ENCODE measurements at places on chromosomes 4 and X. TPM values are rescaled to one million over a fixed set of nuclear protein-coding genes. Genes with fewer than 3 reads are reported as not detected.
A peak's percentile ranks its signal among the peaks of the same experiment; 100 is the strongest.

DNA sequence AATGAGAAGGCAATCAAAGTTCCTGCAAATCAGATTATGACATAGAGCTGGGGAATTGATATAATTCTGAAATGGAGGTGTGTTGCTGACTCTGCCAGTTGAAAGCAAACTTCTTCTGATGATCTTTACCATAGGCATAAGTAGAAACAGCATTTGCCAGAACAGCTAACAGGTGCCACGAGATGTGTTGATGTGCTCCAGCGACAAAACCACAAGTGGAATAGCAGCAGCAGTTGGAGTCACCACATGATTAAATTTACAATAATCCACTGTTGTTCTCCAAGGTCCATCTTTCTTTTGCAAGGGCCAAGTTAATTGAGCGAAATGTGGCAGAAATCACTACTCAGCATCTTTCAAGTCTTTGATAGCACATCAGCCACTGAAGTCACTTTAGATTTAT, 3.7 kb upstream of the OSTC start:
- H3K4me1 ChIP-seq: no peaks in the 10 kb centered on the region
- no peak overlapping the region for H3K27ac ChIP-seq
- H3K36me3 ChIP-seq: no peaks in the 10 kb centered on the region
- DNase-seq: no peak

- H3K4me1 ChIP-seq: peaks cover 13% of the 10 kb centered on the region
- H3K27me3 ChIP-seq: no peaks in the 10 kb centered on the region
- no peak overlapping the region for H3K27ac ChIP-seq
- no peaks in the 10 kb centered on the region for H3K36me3 ChIP-seq
These were observed 6.0 kb upstream of the PDLIM3 start for GRCh38 chr4:185541251-185541727.

- H3K4me3 ChIP-seq: no peak overlapping the region
- H3K27ac ChIP-seq: no peak overlapping the region
- H3K27me3 ChIP-seq: no peaks in the 10 kb centered on the region
- H3K36me3 ChIP-seq: no peaks in the 10 kb centered on the region
- H3K4me1 ChIP-seq: peaks cover 3% of the 10 kb centered on the region
These were observed 41.9 kb upstream of the SOD3 start for GRCh38 chr4:24753519-24753918.

DNA sequence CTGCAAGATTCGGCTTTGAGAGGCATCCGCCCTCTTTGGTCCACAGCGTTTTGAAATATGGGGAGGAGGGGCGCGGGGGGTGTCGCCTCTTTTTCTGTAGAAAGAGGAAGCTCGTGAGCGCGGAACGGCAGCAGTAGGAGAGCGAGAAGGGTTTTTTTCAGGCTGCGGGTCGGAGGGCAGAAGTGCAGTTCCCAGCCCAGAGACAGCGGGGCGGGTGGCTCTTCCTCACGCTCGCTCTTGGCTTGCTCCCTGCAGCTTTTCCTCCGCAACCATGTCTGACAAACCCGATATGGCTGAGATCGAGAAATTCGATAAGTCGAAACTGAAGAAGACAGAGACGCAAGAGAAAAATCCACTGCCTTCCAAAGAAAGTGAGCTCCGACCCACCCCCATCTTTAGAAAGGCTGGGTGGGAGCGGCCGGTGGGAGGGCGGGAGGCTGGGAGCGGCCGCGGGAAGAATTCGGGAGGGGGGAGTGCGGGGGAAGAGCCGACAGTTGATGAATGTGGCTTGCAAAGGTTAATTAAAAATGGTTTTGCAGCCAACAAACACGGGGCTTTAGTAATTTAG, 1.2 kb downstream of the TMSB4X start:
- H3K4me1 ChIP-seq: peaks cover 1% of the 10 kb centered on the region
- H3K27ac ChIP-seq: peak overlapping the region; percentile 90
- H3K4me3 ChIP-seq: peak overlapping the region; percentile 54
- no peaks in the 10 kb centered on the region for H3K36me3 ChIP-seq

The GIMD1 gene
- not detected for total RNA-seq

- no peak overlapping the region for H3K4me3 ChIP-seq
- no peak for DNase-seq
- H3K27me3 ChIP-seq: no peaks in the 10 kb centered on the region
- no peak overlapping the region for H3K27ac ChIP-seq
These were observed 1498.0 kb downstream of the STIM2 start for GRCh38 chr4:28358606-28359005.

DNA sequence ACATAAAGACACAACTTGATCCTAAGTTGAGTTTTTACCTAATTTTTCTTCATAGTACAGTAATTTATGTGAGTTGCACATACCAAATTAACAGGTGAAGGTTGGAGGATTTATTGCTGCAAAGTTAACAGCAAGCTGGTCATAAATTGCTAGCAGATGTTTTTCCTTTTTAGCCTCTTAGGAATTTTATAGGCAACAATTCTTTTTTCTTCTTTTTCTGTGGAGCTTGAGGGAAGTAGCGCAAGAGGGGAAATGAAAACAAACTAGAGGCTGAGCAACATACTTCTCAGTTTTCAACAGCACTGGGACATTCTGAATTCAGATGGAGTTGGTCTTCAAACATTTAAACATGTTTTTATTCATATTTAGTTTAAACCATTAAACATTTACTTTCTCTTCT, 63.7 kb upstream of the TLR2 start:
- peaks cover 9% of the 10 kb centered on the region for H3K4me1 ChIP-seq
- no peak overlapping the region for H3K27ac ChIP-seq
- H3K4me3 ChIP-seq: no peak overlapping the region
- H3K36me3 ChIP-seq: no peaks in the 10 kb centered on the region
- H3K27me3 ChIP-seq: no peaks in the 10 kb centered on the region

DNA sequence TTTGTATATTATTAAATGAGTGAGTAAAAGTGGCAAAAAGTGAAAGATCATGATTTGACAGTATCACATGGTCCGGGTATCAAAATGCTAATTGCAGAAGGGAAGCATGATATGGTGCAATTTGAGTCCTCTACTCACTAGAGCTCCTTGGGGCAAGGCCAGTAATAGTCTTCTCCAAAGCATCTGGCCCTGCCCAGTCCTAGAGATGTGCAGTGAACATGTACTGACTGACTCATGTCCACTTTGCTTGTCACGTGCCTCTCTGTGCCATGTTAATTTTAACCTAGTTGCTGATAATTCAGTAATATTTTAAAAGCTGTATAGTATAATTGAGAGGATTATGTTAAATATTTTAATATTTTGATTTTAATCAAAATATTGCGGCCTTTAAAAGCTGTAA, 54.6 kb upstream of the TENM3 start:
- H3K4me1 ChIP-seq: no peaks in the 10 kb centered on the region
- H3K4me3 ChIP-seq: no peak overlapping the region
- no peak for DNase-seq
- no peak overlapping the region for H3K27ac ChIP-seq
- H3K36me3 ChIP-seq: no peaks in the 10 kb centered on the region

The CCDC110 gene
- 3.2 TPM for total RNA-seq

- H3K4me1 ChIP-seq: no peaks in the 10 kb centered on the region
- no peak for DNase-seq
- no peak overlapping the region for H3K4me3 ChIP-seq
- H3K27ac ChIP-seq: no peak overlapping the region
These were observed 406.7 kb upstream of the ACTRT1 start for GRCh38 chrX:128458888-128459287.

- H3K4me1 ChIP-seq: no peaks in the 10 kb centered on the region
- DNase-seq: no peak
- H3K27me3 ChIP-seq: no peaks in the 10 kb centered on the region
- no peak overlapping the region for H3K4me3 ChIP-seq
- no peaks in the 10 kb centered on the region for H3K36me3 ChIP-seq
These were observed 90.4 kb upstream of the TLL1 start for GRCh38 chr4:165782623-165783022.

GRCh38 chr4:86917212-86918039, 17.4 kb upstream of the AFF1 start:
- H3K36me3 ChIP-seq: no peaks in the 10 kb centered on the region
- no peak for DNase-seq
- H3K27ac ChIP-seq: no peak overlapping the region
- no peaks in the 10 kb centered on the region for H3K27me3 ChIP-seq
- no peak overlapping the region for H3K4me3 ChIP-seq
